ENCODE measurements at places on chromosomes 1 and 21.

DNA sequence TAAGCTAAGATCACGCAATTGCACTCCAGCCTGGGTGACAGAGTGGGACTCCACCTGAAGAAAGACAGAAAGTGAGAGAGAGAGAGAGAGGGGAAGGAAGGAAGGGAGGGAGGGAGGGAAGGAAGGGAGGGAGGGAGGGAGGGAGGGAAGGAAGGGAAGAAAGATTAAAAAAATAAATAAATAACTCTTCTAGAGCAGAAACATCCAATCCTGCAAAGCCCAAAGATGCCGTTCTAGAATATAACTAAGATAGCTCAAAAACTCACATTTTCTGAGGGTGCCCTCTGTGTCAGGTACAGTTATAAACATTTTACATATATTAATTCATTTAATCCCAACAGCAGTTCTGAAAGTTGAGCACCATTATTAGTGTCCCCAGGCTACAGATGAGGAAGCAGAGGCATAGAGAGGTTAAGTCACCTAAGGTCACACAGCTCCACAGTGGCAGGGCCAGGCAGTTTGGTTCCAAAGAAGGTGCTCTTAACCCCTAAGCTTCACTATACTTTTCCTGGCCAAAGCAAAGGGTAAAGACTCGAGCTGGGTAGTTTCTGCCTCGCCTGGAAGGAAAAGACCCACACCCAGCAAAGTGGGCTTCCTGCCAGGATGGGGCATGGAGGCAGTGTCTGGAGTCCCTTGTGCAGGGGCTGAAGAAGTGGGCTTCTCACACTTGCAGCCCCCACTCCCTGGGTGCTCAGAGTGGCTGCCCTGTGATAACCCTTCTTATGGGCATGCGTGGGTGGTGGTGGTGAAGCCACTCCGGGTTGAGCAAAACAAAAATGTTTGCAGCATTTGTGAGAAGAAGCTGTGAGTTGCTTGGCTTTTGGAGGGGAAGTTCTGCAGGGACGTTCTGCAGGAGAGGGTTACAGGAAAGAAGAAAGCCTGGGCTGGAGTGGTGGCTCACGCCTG, 7.9 kb upstream of the PIK3CD start:
- no peak for DNase-seq

DNA sequence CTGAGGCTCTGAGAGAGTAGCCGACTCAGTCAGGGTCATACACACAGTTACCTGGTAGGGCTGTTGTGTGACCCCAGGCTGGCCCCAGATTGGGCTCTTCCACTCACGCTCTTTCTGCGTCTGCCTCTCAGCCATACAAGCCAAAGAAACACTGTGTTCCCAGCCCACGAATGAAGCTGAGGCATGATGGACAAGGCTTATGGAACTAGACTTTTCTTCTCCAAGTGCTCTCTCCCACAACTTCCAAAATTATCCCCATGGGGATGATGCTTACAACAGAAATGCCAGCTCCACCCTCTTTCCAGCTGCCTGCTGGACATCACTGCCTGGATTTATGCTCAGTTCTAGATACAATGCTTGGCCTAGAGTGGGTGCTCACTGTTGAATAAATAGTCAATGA, 102.8 kb upstream of the JUN start:
- no peak for DNase-seq

DNA sequence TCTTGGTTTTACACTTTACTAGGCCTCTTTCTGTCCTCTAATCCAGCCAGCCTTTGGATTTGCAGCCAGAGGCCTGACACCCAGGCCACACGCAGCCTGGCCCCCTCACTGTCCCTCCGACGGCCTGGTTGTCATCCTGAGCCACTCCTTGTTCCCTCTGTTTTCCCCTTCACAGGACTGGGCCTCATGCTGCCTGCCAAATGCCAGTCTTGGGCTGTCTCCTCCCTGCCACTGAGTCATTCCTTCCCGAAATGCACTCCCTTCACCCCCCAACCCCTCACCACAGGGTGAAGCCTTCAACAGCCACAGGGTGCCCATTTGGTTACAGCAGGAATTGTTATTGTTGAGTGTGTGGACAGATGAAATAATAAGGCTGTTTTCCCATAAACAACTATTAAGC, 21.3 kb downstream of the ACOT11 start:
- DNase-seq = no peak

DNA sequence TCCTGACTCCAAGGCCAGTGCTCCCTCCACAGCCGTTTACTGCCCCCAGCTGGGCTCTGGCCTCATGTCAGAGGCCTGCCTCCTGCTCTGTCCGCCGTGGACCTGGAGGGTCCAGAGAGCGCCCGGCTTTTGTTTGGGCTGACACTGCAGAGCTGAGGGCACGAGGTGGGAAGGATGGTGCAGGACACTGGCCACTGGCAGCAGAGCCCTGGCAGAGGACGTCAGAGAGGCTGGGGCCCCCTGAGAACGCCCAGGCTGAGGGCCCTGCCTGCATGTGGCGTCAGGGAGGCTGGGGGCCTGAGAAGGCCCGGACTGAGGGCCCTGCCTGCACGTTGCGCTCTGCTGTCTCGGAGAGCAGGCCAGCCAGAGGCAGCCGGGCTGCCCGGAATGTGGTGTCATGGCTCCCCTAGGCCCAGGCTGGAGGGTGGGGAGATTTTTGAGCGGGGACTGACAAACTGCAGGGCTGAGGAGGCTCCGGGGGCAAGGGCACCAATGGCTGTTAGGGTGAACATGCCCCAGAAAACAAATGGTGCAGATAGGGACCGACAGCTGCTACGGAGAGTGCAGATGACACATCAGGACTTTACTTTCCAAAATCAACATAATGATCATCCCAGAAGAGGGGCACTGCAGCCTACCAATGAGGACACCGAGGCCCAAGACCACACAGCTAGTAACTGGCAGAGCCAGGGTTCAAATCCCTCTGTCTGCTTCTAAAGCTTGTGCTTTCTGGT, 31.7 kb downstream of the SLC66A1 start:
- DNase-seq = no peak

GRCh38 chr1:54850737-54851136, 36.3 kb downstream of the DHCR24 start:
- DNase-seq = no peak

GRCh38 chr1:213714645-213715044, 273.1 kb upstream of the PROX1 start:
- DNase-seq = no peak

- no peak for DNase-seq
These were observed 39.2 kb upstream of the CTTNBP2NL start for GRCh38 chr1:112356765-112357164.

- DNase-seq = peak; percentile 80
These were observed 1.0 kb upstream of the S100A2 start for GRCh38 chr1:153566414-153567371.

DNA sequence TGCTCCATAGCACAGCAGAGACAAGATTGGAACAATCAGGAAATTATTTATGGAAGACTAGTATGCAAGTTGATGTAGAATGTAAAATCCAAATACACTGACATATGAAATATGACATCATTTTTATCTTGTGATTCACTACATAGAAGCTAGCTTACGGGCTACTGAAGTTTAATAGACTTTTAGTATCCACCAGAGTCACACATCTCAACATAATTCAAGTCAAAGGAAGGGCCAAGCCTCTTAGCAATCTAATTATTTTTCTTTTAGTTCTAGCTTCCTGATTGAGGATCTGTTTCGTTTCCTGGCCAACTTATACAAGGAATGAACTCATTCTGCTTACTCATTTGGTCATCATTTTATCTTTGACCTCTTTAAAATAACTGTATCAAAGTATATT, 234.4 kb upstream of the CHRM3 start:
- no peak for DNase-seq

- no peak for DNase-seq
These were observed 10.3 kb upstream of the COL6A2 start for GRCh38 chr21:46087641-46088040.

DNA sequence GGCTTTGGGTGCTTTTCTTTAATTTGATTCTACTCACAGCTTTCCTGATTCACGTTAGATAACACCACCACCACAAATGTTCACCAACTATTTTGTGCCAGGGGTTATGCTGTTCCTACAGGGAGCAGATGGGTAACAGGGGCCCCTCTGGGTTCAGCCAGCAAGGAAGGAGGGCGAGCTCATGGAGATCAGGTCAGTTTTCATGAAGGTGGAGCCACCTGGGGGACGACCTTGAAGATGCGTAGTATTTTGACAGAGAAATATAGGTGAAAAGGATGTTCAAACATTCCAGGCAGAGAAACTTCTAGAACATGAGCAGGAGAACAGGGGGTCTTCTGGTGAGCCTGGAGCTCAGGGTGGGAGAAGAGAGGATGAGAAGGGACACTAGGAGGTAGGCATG, 28.9 kb downstream of the KIAA0040 start:
- no peak for DNase-seq

GRCh38 chr1:198907423-198907746, 268.5 kb downstream of the PTPRC start:
- DNase-seq = peak; percentile 7

DNA sequence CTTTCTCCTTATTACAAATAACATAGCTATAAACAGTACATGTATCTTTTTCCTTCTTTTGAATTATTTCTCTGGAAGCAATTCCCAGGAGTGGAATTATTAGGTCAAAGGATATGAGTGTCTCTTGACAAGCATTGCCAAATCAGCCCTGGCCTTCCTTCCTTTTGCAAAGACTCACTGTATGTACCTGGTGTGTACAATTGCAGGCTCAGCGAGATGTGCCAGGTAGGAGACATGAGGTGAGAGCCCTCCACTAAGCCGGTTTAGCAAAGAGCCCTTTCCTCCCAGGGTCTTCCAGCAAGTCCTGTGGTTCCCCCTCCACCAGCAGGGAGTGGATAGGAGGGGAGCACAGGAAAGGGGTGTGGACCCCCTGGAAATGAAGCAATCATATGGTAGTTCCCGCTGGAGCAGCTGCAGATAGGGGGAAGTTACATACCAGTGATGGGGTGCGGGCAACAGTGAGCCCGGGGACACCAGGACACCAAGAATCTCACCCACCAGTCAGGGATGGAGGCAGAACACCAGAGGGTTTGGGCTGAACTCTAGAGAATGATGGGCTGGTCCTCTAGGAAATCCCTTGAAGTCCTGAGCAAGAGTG, 18.3 kb downstream of the RCSD1 start:
- DNase-seq = no peak

- DNase-seq = no peak
These were observed 6.2 kb downstream of the RASSF5 start for GRCh38 chr1:206513312-206514111.

DNA sequence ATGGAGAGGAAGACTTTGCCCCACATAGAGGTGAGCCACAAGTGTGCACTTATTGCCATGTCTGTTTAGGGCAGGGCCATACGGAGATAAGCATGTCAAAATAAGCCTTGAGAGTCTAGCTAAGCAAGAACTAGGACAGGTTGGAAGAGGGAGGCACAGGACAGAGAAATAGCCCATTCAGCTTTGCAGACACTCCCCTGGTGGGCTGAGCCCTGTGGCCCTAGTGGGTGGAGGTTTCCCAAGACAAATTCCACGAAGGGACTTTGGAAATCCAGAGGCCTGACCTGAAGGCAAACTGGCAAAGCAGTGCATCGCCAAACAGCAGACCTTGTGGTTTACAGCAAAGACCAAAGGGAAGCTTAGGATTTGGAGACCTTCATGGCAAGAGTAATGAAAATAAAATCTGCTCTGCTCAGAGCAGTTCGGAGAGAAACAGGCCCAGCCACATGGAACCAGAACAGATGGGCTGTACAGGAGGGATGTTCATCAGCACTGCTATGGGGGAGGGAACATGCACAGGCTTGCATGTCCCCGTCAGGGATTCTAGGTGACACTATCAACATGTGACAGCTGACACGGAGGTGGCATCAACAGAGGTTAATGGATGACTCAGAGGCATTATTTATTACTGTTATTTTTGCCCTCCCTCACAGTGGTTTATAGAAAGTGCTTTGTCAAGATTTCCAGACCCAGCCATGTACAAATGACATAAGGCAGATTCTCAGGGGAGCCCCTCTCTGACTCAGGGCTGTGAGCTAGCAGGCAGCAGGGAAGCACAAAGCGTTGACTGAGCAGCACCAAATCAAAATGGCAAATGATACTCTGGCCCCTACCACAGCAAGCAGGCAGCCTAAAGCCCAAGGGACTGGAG, 90.1 kb upstream of the IRF2BP2 start:
- DNase-seq = peak; percentile 13

DNA sequence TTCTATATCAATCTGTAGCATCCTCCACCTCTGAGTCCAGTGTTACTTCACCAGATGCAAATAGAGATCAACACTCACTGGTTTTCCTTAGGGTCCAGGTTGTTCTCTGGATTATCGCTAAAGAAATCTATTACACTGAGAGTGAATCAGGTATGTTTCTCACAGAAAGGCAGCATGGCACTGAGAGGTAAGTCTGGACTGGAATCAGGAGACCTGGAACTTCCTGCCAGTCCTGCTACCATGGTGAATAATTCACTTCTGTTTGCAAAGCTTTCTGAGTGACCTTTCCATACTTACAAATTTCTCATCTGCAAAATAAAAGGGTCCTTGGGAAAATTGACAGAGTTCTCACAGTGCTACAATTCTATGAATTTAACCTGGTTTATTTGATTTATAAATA, 1583.3 kb downstream of the MRPL39 start:
- DNase-seq = no peak

- DNase-seq = no peak
These were observed 8.3 kb downstream of the NFIA start for GRCh38 chr1:61090546-61091202.

- peak; percentile 15 for DNase-seq
These were observed 1.8 kb downstream of the RNF220 start for GRCh38 chr1:44406737-44407429.

GRCh38 chr1:37410105-37410504, 64.3 kb upstream of the ZC3H12A start:
- DNase-seq = no peak

DNA sequence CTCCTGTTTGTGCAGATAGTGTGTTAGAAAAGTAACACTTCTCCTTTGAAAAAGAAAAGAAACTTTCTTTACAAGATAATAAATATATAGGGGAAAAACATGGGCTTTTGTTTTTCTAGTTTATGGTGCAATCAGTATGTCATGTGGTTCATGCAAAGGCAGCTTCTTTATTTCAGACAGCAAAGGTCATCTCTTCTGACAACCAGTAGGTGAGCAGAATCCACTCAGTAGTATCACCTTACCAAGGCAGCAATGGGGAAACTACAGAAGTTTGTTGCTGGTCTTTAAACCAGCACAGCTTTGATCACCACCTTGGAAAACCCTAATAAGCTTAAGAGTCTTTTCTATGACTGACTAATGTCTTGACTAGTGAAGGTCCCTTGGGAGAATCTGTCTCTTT, 13.0 kb upstream of the SAMSN1 start:
- no peak for DNase-seq
